ENCODE measurements at places on chromosomes 4 and X.

GRCh38 chrX:108186811-108187210, 95.2 kb downstream of the ATG4A start:
- no peak for DNase-seq

DNA sequence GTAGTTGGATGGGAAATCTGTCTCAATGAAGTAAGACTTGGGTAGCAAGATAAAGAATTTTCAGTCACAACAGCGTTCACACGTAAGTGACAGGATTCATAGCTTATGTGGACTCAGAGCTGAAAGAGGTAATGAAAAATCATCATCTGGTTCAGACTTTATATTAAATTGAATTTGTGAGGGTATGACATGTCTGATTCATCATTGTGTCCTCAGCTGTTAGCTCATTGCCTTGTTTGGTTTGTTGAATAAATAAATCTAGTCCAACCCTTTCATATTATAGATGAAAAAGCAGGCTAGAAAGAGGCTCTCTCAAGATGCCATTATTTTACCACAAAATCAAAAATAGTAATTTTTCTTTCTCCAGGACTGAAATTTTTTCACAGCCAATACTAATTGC, 2.7 kb upstream of the CYSLTR1 start:
- DNase-seq: no peak

DNA sequence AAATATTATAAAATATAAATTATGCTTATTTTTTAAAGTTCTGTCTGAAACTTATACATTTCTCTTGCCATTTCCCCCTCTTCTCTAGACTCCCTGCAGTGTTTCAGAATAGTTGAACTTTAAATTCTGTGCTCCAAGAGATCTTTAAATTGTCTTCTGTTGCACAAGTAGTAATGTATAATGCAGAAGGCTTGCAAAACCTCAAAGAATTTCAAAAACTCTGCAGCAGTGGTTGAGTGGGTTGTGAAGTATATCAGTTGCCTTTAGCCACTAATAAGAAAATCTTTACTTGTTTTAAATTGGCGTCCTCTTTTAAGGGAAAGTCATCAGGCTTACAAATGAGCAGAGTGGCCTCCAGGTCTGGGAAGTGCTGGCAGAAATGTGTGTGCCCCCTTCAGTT, 1153.3 kb upstream of the PABPC4L start:
- no peak for DNase-seq

DNA sequence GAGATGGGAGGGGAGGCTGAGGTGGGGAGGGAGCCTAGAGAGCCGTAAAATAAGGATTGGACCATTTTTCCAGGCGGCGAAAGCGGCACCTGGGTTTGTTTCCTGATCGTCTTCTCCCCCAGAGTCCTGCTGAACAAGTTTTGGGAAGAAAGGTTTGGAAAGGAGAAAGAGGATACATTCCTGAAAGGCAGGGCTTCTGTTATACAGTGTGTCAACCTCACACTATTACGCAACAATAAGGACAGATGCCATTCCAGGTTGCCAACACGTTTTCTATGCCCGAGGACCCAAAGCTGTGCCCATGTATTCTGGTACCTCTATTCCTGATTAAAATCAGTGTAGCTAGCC, 658 bp downstream of the SCOC start:
- DNase-seq: no peak

GRCh38 chr4:54946741-54947140, 178.7 kb downstream of the KDR start:
- no peak for DNase-seq

- DNase-seq: no peak
Observed at GRCh38 chr4:102734116-102734515, 26.7 kb downstream of the MANBA start.

GRCh38 chr4:124703154-124703553, 9.4 kb downstream of the ANKRD50 start:
- no peak for DNase-seq

DNA sequence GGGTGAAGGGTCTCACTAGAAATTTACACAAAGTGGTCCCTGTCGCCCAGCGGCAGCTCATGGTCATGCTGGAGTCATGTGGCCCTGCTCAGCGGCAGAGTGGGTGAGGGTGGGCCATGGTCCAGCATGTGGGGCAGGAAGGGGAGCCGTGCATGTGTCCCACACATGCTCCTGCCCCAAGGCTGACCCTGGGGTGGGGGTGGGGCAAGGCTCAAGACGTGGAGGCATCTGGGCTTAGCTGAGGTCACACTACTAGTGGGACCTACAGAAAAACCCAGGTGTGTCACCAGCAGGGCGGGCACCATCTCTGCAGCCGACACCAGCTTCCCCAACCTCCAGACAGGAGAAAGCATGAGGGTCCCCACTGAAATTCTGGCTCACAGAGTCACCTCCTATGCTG, 42.4 kb downstream of the EVC start:
- no peak for DNase-seq

GRCh38 chrX:153565996-153566580, 32.9 kb downstream of the CCNQ start:
- DNase-seq: no peak

Data from colonic mucosa (tissue), 4 donors.